ENCODE measurements at places on chromosomes 7 and 10. TPM values are rescaled to one million over a fixed set of nuclear protein-coding genes. Genes with fewer than 3 reads are reported as not detected.
A peak's percentile ranks its signal among the peaks of the same experiment; 100 is the strongest.

- no peak for DNase-seq
These were observed 658.1 kb upstream of the MGMT start for GRCh38 chr10:128808921-128809440.

GRCh38 chr7:124201768-124202349 lies 169.0 kb upstream of the TMEM229A start:
- peak; percentile 61 for DNase-seq

- no peak for DNase-seq
These were observed 118.2 kb downstream of the PTPN20 start for GRCh38 chr10:47029181-47030009.

- no peak for DNase-seq
These were observed 144.0 kb upstream of the MKLN1 start for GRCh38 chr7:131183611-131184119.

- DNase-seq: peak; percentile 91
These were observed 2.0 kb downstream of the ANKRD2 start for GRCh38 chr10:97574374-97575126.

- no peak for DNase-seq
These were observed 184.8 kb downstream of the EVX1 start for GRCh38 chr7:27427416-27427815.

DNA sequence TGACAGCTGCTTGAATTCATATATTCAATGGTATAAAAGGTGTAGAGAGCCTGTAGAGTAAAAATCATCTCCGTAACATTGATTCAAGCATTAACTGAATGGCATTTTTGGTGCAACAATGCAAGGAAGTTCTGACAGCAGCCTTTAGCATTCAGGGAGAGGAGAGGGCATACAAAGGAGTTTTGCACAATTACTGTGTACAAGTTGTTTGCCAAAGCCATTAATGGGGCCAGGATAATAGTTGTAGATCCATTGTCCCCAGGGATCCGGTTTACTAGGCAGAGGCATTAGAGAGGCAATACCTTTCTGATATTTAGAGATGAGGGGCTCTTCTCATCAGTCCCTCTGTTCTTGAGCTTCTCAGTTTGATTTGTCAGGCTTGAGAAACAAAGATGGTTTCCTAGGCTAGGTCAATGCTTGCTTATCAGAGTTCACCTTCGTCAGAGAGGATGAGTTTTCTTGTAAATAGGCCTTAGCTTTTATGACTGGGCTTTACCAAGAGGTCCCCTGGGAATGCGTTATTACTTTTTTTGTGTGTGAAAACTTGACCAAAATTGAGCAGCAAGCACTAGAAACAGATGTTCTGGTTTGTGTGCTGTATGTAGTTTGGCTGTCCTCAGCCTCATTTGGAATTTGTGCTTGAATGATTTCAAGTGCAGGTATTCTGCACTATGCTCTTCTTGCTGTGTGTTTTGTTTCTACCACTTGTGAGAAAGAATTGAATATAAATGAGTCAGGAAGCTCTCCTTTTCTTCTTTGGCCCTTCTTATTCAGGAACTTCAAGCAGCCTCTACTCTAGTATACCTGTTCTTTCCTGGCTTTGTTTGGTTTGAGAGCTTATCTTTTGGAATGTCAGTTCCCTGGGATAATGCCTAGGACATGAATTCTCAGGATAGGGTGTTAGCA lies 32.0 kb downstream of the SND1 start:
- no peak for DNase-seq

- DNase-seq: no peak
These were observed 41.3 kb downstream of the CELF2 start for GRCh38 chr10:11058965-11059364.

GRCh38 chr10:17220652-17221100 lies 7.4 kb upstream of the VIM start:
- DNase-seq: no peak

DNA sequence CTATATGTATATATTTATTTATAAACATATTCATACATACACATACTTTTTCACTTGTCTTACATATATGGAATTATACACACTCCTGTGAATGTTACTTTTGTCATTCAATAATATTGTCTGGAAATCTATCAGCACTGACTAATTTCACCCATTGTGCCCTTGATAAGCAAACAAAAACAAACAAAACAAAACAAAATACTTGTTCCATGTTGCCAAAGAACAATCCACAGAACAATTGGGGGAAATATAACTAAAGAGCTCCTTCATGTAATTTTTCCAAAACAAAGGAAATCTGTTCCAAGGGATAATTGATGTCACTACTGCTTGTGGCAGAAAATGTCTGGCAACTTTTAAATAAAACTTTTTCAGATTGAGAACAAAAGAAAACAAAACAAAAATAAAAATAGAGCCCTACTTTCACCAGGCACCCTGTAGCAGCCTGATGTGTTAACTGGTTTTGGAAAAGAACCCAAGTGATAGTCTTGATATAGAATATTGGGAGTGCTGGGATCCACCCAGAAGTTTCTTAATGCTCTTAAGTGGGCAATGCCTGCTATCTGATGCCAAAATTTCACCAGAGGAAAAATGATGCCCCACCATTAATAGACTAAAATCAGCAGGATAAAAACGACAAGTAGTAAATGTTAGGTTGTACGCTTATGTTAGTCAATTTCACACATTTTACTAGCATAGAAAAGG lies 34.0 kb upstream of the CCDC7 start:
- DNase-seq: no peak

AGAP5 gene
- total RNA-seq: 9.9 TPM

ZFAND4 gene
- total RNA-seq: 17.4 TPM

CCDC126 gene
- 8.9 TPM for total RNA-seq

OR2A12 gene
- not detected for total RNA-seq

GFRA1 gene
- 22.3 TPM for total RNA-seq

MOGAT3 gene
- 0.25 TPM for total RNA-seq

GDF2 gene
- not detected for total RNA-seq

C10orf143 gene
- 6.6 TPM for total RNA-seq

C10orf53 gene
- total RNA-seq: not detected

SORCS3 gene
- total RNA-seq: 1.1 TPM

Measured in kidney (tissue), 22 donors.